SJSA1 (cell line): ENCODE measurements at places on chromosomes 13 and 19. TPM values are rescaled to one million over a fixed set of nuclear protein-coding genes. Genes with fewer than 3 reads are reported as not detected.
A peak's percentile ranks its signal among the peaks of the same experiment; 100 is the strongest.

The PCSK4 gene
- total RNA-seq, result 0.34 TPM in 1 of 2 replicates, not detected in the other

The PIH1D1 gene
- 78.2 and 111 TPM in 2 replicates for total RNA-seq

DNA sequence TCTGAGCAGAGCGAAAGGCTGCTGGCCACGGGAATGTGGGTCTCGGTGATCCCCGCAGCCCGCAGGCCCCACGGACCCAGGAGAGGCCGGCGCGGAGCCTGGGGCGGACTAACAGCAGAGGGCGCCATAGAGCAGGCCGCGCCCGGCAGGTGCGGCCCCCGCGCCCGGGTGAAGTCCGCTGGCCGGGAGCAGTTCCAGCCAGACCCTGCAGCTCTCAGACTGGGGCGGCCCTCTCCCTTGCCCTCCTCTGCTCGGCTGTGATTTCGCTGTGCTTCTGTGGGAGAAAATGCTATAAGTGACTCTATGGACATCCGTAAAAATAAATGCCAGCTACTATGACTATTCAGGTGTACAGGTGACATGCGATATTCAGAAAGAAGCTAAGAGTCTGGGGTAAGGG is 37.7 kb downstream of the GSX1 start:
- peaks cover 6% of the 10 kb centered on the region; the same call in 1 of the 2 replicates for H3K4me1 ChIP-seq
- H3K27me3 ChIP-seq, result peaks cover 11% of the 10 kb centered on the region; the same call in 1 of the 2 replicates
- no peak overlapping the region for H3K27ac ChIP-seq
- DNase-seq, result no peak
- no peaks in the 10 kb centered on the region for H3K36me3 ChIP-seq

- peak; percentile 55 for DNase-seq
- peaks cover 39% of the 10 kb centered on the region for H3K4me1 ChIP-seq
- no peak overlapping the region for H3K4me3 ChIP-seq
- H3K27ac ChIP-seq, result no peak overlapping the region
- peaks cover 4% of the 10 kb centered on the region; the same call in 1 of the 2 replicates for H3K36me3 ChIP-seq
- no peaks in the 10 kb centered on the region for H3K27me3 ChIP-seq
Observed at GRCh38 chr13:20828539-20829364, 55.0 kb upstream of the EEF1AKMT1 start.

GRCh38 chr13:50236898-50237318 is 221.7 kb downstream of the KCNRG start:
- no peaks in the 10 kb centered on the region for H3K27me3 ChIP-seq
- peaks cover 7% of the 10 kb centered on the region for H3K4me1 ChIP-seq
- DNase-seq, result no peak

DNA sequence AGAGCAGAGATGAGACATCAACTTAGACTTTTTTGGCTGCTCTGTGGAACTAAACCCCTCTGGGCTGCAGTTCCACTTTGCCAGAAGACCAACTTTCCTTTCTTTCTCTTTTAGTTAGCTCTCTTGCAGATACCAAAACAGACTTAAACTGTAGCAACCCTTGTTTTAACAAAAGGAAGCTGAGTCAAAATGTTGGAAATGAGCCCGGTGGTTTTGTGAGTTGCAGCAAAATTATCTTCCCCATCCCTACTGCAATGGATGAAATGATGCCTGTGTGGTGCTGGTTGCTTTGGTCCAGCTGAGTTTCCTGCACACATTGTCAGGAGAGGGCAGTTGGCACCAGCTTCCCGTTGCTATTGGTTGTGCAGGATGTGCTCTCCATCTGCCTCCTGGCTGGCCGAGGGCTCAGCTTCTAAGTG is 115.3 kb downstream of the LRCH1 start:
- DNase-seq, result peak; percentile 47
- no peaks in the 10 kb centered on the region for H3K27me3 ChIP-seq
- H3K36me3 ChIP-seq, result peaks cover 10% of the 10 kb centered on the region
- peaks cover 31% of the 10 kb centered on the region for H3K4me1 ChIP-seq
- peak overlapping the region; percentile 13; the same call in 1 of the 2 replicates for H3K27ac ChIP-seq
- peak overlapping the region; percentile 17 for H3K4me3 ChIP-seq

DNA sequence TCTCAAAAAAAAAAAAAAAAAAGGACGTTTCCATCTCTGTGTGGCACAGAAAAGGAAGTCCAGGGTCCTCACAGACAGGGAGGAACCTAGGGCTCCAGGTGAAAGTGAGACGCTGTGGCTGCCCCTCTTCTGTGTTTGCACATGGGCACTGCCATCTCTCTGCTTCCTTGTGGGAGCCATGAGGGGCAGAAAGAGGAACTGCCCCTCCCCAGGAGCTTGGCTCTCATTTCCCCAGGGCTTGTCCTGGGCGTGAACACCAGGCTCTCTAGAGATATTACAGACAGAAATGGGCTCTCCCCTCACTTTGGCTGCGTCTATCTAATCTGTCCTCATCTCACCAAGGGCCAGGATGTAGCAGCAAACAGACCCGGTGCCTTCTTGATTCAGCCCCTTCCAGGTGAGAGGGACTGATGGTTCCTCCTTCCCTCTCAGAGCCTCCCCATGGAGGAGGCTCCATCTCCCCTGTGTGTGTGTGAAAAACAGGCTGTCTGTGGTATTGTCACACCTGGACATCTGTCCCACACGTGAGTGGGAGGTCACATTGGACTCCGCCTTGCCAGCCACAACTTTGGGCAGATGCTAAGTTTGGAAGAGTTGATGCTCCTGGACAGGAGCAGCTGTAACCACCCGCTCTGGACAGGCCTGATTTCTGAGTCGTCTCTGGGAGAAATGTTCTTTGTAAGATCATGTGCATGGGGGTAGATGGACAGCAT is 840 bp upstream of the LILRA4 start:
- no peaks in the 10 kb centered on the region for H3K4me1 ChIP-seq
- no peak overlapping the region for H3K4me3 ChIP-seq
- DNase-seq, result no peak
- peaks cover 6% of the 10 kb centered on the region; the same call in 1 of the 2 replicates for H3K27me3 ChIP-seq
- H3K27ac ChIP-seq, result no peak overlapping the region
- no peaks in the 10 kb centered on the region for H3K36me3 ChIP-seq

DNA sequence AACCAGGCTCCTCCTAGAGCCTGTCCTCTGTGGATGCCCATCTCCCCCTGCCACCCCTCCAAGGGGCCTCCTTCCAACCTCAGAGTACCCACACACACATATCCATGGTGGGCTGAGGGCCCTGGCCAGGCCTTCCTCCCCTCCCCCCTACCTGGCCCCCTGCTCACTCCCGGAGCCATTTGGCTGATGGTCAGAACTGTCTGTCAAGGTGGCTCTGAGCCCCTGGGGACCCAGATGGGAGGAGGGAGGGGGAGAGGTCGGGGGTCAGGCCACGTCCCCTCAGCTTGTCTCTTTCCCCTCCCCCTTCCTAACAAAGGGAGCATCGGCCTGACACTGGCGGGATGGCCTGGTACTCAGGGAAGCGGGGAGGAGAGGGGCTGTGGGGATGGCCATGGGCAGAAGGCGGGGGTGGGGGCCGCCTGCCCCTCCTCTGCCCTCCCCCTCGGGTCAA is 18.7 kb upstream of the POU2F2 start:
- no peaks in the 10 kb centered on the region for H3K36me3 ChIP-seq
- H3K27me3 ChIP-seq, result peaks cover 55% of the 10 kb centered on the region
- H3K4me1 ChIP-seq, result no peaks in the 10 kb centered on the region
- H3K4me3 ChIP-seq, result no peak overlapping the region
- no peak for DNase-seq

GRCh38 chr19:2149980-2150793 is 1.2 kb downstream of the AP3D1 start:
- no peak for DNase-seq
- peak overlapping the region; percentile 93 for H3K4me3 ChIP-seq
- H3K27ac ChIP-seq, result peak overlapping the region; percentile 43; the same call in 1 of the 2 replicates
- H3K36me3 ChIP-seq, result peaks cover 36% of the 10 kb centered on the region
- peaks cover 29% of the 10 kb centered on the region for H3K4me1 ChIP-seq

DNA sequence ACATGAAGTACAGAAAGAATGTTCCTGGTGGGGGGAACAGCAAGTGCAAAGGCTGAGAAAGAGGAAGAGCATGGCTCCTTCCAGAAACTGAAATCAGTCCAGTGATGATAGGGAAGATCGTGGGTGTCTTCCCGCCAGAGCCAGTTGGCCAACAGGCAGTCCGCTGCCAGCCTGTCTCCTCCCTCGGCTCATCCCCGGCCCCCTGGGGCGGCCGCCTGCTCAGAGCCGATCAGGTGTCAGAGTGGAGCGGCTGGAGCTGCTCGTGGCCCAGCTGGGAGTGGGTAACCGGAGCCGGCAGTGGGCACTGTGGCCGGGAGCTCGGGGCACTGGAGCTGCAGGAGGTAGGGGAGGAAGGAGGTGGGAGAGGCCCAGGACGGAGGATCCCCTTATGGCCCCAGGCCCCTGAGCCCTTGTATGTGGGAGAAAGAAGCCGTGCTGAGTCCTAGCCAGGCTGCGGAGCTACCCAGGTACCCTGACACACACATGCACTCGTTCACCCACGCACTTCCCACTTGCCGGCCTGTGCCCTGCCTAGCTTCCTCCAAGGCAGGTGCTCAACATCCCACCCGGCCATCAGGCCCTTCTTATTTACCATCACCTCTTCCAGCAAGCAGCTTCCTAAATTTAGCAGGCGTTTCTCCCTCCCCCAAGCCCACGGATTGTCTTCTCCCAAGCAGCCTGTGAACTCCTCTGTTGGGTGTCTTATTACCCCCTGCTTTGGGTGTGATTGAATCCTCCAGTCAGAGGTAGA is 1.7 kb downstream of the ANKRD24 start:
- peaks cover 5% of the 10 kb centered on the region; the same call in 1 of the 2 replicates for H3K4me1 ChIP-seq
- no peak for DNase-seq
- H3K36me3 ChIP-seq, result peaks cover 17% of the 10 kb centered on the region
- H3K27ac ChIP-seq, result no peak overlapping the region
- H3K4me3 ChIP-seq, result no peak overlapping the region
- no peaks in the 10 kb centered on the region for H3K27me3 ChIP-seq
